ENCODE measurements at places on chromosomes 3 and 15.

DNA sequence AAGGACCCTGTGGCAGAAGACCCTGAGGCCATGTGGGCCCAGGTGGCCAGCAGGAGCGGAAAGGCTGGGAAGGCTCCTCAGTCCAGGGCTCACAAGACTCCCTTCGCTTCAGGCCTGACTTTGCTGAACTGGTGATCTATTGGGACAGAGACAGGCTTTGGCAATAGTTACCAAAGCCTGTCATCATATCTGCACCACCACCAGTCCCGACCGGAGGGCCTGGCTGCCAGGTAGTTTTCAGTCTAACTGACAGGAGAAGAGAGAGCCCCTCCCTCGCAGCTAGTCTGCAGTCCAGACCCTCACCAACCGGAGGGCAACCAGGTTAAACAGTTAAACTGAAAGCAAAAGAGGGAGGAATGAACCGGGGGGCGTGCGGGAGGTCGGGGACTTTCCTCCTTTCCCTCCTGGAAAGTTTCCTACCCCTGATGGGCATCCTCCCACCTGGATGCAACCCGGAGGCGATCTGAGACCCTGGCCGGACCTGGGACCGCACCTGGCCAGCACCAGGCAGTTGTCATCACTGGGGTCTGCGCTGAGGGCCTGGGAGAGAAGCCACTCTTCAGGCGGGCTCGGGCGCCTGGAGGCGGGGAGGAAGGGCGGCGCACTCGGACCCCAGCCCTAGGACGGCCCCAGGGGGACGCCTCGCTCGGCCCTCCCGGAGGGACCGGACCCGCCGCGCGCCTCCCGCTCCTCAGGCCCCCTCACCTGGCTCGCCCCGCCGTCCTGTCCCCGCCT lies 435 bp downstream of the RAB27A start:
- peak; percentile 73 for DNase-seq

DNA sequence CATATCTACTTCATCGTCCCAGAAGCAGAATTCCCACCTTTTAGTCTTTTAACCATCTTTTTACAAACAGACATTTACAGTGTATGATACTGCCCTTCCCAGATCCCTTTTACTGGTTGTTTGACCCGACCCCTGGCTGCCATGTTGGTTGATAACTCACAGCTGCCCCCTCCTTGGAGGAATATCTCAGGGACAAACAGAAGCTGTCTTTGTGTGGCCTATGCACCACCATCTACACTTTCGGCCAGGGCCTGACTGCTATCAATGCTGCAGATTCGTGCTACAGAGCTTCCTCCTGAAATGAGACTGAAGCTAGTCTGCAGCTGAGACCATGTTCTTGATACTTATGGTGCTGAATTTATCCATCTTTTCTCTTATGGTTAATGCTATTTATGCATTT lies 6.6 kb upstream of the POLQ start:
- DNase-seq, result no peak

DNA sequence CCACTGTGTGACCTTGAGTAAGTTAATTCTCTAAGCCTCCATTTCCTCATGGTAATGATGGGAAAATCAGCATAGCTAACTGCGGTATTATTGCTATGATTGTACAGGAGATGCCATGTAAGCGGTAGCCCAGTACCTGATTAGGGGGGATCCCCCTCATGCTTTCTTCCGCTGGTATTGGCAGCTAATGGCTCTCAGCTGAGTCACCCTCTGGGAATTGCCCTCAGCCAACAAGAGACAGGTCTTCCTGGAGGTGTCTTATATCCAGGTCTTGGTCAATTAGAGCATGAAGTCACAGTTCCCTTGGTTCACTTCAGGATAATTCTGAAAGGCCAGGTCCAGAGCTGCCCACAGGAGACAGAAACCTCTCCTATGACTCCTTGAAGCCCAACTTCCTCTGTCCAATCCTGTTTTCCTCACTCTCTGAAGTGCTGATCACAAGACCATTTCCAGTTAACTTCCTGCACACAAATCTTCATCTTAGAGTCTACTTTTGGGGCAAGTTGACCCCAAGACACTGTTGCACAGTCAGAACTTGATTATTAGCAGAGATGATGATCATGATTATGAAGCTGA lies 724.7 kb upstream of the ZNF385D start:
- no peak for DNase-seq

- no peak for DNase-seq
Measured at GRCh38 chr15:76973362-76973743, 21.6 kb upstream of the PSTPIP1 start.

DNA sequence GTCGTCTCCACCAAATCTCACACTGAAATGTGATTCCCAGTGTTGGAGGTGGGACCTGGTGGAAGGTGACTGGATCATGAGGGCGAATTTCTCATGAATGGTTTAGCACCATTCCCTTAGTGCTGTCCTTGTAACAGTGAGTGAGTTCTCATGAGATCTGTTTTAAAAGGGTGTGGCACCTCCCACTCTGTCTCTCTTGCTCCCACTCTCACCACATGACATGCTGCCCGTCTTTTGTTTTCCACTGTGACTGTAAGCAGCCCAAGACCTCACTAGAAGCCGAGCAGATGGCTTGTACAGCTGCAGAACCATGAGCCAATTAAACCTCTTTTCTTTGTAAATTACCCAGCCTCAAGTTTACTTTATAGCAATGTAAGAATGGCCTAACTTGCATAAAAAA lies 21.2 kb downstream of the RAD18 start:
- no peak for DNase-seq

GRCh38 chr3:66477856-66478255 lies 23.0 kb downstream of the LRIG1 start:
- no peak for DNase-seq

GRCh38 chr3:146092230-146092629 lies 68.8 kb downstream of the PLOD2 start:
- no peak for DNase-seq

GRCh38 chr3:188389711-188390342 lies 235.9 kb downstream of the LPP start:
- DNase-seq, result peak; percentile 26

- DNase-seq, result no peak
Measured at GRCh38 chr3:8336456-8336855, 165.2 kb upstream of the LMCD1 start.

Measured in HL-60 (cell line).